M059J (cell line): ENCODE measurements at places on chromosomes 4 and X.

DNA sequence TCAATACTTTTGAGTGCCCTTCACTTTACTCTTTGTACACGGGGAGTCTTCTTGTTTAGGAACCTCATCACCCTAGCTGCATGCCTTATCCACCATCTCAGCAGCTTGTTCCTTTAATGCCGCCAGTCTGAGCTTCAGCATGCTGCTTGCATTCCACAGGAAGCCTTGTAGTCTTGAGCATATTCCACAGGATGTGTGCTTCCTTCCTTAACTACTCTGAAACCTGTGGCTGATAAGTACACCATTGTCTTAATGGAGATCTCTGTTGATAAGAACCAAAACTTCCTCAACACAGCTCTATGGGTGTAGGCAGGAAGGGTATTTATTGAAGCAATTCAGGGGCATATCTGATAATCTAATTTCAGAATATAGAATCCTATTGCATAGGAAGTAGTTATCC lies 24.4 kb upstream of the CCNI start:
- DNase-seq, result no peak

GRCh38 chrX:46444011-46444410 lies 101.2 kb downstream of the ZNF674 start:
- DNase-seq, result peak; percentile 96

GRCh38 chr4:30776921-30777415 lies 56.8 kb downstream of the PCDH7 start:
- no peak for DNase-seq

DNA sequence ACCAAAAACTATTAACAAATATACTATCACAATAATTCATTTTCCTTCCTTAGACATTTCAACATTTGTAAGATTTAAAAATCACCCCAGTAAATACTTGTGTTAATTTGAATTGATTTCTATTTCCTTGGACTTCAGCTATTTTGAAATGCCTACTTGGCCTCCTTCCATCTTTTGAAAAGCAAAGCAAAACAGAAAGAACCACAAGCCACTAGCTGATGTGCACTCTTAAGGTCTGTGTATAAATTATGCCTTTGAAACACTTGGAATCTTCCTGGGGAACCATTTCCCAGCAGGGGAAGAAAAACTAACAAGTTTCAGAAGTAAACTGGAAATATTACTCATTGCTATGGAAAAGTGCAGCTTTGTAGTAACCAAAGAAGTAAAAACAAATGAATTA lies 139.8 kb downstream of the CLCN4 start:
- DNase-seq, result peak; percentile 68

GRCh38 chrX:14412686-14413085 lies 116.7 kb upstream of the GLRA2 start:
- peak; percentile 4 for DNase-seq

GRCh38 chrX:155718972-155719586 lies 106.3 kb upstream of the TMLHE start:
- DNase-seq, result peak; percentile 61

DNA sequence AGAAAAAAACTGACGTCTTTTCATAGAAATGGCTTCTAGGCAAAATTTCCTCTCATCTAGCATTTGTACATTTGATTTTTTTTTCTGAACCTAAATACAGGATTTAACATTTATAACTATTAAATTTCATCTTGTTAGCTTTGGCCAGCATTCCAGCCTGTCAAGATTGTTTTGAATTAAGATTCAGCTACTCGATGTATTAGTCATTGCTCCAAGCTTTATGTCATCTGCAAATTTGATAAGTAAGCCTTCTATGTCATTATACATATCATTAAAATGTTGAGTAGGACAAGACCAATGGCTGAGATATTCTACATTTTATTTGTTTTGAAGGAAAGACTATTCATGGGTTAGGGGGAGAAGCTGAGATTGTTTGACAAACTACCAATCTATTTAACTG lies 46.7 kb downstream of the DDX53 start:
- no peak for DNase-seq

- no peak for DNase-seq
Observed at GRCh38 chr4:103904123-103904522, 184.3 kb upstream of the TACR3 start.

GRCh38 chr4:40199999-40200874 lies 3.4 kb downstream of the RHOH start:
- peak; percentile 54 for DNase-seq

DNA sequence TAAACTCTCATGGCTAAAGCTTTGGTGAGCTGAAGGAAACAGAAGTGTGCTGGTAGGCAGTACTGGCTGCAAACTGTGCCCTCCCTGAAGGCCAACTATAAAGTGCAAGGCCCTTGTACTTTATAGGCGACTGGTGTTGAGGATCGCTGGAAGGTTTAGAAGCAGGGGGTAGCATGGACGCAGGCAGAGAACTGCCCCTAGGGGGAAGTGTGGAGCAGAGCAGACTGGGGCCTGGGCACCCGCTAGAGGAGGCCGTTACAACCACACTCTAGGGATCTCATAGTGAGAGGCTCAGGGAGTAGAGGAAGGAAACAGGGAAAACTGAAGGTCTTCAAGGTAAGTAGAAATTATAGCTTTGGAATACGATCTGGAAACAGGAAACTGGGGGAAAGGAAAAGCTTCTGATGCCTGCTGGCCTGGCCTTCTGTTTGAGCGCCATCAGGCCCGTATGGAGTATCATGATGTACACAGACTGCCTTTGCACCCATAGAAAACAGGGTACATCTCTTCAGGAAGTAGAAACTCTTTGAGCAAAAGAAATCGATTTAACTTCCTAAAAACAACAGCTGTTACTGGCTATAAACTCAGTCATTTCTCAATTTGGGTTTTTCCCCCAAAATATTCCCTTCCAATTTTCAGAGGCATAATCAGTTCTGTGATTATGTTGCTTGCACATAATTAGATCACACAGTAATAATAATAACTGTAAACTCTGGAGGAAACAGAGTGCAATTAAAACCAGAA lies 23.9 kb upstream of the TMSB4X start:
- DNase-seq, result peak; percentile 27

- no peak for DNase-seq
Observed at GRCh38 chr4:77449171-77449570, 156.4 kb upstream of the CXCL13 start.

GRCh38 chr4:137278431-137278830 lies 253.9 kb downstream of the PCDH18 start:
- no peak for DNase-seq

DNA sequence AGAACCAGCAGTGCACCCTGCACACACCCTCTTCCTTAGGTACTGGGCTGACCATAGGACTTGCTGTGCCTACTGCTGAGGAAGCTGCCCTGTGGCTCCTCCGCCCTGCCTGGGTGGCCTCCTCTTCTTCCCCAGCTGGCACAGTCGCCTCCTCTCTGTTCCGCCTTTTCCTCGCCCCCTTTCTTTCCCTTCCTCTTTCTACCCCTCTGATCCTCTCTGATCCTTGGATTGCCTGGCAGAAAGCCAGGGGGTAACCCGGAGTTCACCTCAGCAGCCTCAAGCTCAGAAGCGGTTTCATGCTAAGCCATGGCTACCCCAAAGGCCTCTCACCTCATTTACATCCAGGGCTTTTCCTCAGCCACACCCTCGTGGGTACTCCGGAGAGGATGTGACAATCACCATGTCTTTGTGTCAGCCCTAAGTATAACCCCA lies 136.2 kb downstream of the SMIM20 start:
- no peak for DNase-seq

DNA sequence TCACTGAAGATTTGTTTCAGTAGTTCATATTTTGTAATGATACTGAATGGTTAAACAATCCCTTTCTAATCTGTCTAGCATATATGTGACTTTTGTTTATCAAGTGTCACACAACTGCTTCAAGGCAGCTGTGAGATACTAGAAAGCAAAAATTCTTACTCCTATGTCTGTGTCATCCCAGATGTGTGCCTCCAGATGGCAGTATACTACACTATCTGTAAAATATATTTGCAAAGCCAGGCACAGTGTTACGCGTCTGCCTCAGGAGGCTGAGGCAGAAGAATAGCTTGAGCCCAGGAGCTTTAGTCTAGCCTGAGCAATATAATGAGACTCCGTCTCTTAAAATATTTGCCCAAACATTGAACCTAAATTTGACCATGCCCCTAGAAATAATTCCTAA lies 4.0 kb downstream of the NUDT10 start:
- peak; percentile 24 for DNase-seq

GRCh38 chrX:9555354-9555753 lies 90.5 kb downstream of the TBL1X start:
- DNase-seq, result no peak

DNA sequence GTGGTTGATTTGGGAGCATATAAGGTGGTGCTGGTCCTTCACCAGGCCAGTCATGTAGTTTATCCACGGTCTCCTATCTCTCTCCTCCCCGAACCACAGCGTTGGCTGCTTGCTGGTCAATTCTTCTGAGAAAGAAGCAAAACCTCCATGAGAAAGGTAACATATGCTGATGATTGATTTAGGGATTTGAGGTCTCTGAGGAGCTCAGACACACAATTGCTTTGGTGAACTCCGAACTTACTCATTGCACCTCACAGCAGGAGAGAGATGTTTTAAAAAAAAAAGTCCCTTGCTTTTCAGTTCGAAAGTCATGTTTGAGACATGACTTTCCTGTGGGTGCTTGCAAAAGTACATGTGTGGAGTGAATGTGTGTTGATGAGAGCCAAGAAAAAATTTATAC lies 100.2 kb downstream of the TSPAN7 start:
- no peak for DNase-seq

- DNase-seq, result peak; percentile 3
Observed at GRCh38 chrX:78513971-78514738, 145.0 kb downstream of the RTL3 start.

- peak; percentile 78 for DNase-seq
Observed at GRCh38 chr4:183469936-183470335, 25.5 kb downstream of the CDKN2AIP start.

- peak; percentile 36 for DNase-seq
Observed at GRCh38 chr4:5824635-5825034, 68.3 kb downstream of the CRMP1 start.

- no peak for DNase-seq
Observed at GRCh38 chr4:70627620-70628019, 924 bp upstream of the ENAM start.

GRCh38 chr4:13092702-13093101 lies 391.4 kb downstream of the RAB28 start:
- DNase-seq, result peak; percentile 53

GRCh38 chr4:100936661-100937375 lies 410.5 kb downstream of the PPP3CA start:
- no peak for DNase-seq

DNA sequence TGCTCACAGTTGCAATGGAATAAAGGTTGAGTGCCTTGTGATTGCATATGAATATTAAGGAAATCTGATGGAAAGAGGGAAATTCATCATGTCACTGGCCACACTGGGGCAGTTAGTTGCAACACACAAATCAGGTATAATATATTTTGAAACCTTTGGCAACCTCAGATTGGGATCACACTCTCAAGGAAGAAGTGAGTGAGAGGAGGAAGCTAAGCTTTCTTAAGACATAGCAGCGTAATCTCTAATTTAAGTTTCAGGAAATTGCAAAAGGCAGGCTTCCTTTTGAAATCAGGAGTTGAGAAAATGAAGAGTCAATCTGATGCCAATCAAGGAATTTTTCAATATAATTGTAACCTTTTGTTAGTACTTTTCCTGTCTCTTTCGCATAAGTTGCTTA lies 12.3 kb upstream of the CLTRN start:
- no peak for DNase-seq

GRCh38 chrX:129427267-129427666 lies 96.0 kb downstream of the SMARCA1 start:
- DNase-seq, result no peak

- DNase-seq, result no peak
Observed at GRCh38 chrX:9222299-9222698, 188.4 kb upstream of the FAM9B start.

DNA sequence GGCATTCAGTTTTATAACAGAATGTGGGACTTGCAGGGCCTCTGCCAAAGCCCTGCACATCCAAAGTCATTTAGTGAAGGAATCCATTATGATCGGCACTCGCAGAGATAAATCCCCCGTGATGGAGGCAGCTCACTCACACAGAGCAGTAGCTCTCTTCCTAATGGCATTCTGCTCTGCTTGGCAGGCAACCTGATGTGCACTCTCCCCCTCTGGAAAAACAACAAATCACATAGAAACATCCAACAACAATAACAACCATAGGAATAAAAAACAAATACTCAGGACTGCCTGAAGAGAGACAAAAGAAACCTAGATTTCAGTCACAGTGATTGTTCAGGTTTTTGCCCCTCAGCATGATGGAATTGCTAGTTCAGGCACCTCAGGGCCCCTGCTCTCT lies 59.7 kb downstream of the NAA11 start:
- DNase-seq, result no peak

GRCh38 chr4:86653237-86653865 lies 59.2 kb downstream of the PTPN13 start:
- DNase-seq, result no peak

GRCh38 chr4:38157592-38157991 lies 197.4 kb downstream of the PTTG2 start:
- peak; percentile 41 for DNase-seq

GRCh38 chr4:27050731-27051130 lies 190.1 kb downstream of the STIM2 start:
- no peak for DNase-seq

- DNase-seq, result no peak
Observed at GRCh38 chrX:68332201-68332731, 101.0 kb downstream of the OPHN1 start.

DNA sequence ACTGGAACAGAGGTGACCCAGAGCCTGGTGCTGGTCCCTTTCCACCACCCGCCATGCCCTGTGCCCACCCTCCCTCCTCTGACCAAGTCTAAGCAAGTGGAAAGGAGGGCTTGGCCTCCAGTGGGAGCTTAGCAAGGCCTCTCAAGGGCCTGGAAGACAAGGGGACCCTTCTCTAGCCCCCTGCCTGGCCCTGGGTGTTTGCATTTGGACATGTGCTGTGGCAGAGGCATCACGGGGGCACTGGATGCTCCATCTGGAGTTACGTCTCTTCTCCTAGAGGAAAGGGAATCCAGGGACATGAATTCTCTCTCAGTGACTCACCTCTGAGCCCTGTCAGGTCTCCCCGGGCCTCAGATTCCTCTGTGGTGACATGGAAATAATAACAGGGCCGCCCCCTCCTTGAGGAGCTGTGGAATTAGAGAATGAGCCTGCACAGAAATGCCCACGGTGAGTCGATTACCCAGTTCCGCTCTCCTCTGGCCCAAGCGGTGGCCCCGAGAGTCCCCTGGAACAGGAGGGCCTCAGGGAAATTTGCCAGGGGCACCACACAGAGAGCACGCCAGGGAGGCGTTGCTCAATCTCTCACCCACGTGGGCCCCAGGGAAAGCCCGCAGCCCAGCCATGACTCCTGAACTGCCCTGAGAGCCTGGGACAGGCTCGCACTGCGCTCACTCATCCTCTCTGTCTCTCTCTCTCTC lies 189.6 kb downstream of the BCOR start:
- DNase-seq, result peak; percentile 99

GRCh38 chrX:331825-332495 lies 13.4 kb upstream of the GTPBP6 start:
- DNase-seq, result no peak

GRCh38 chr4:169256856-169257761 lies 13.6 kb downstream of the SH3RF1 start:
- DNase-seq, result no peak

- DNase-seq, result no peak
Observed at GRCh38 chr4:73952352-73952751, 29.5 kb downstream of the PF4 start.

- no peak for DNase-seq
Observed at GRCh38 chr4:3215256-3215655, 33.7 kb upstream of the MSANTD1 start.

- DNase-seq, result peak; percentile 71
Observed at GRCh38 chrX:129957241-129958082, 25.0 kb upstream of the BCORL1 start.
